Germinal center (tissue), 1 donor: ENCODE measurements at places on chromosomes 3 and 15.

GRCh38 chr3:14441920-14442300 lies 39.5 kb downstream of the SLC6A6 start:
- DNase-seq = no peak

DNA sequence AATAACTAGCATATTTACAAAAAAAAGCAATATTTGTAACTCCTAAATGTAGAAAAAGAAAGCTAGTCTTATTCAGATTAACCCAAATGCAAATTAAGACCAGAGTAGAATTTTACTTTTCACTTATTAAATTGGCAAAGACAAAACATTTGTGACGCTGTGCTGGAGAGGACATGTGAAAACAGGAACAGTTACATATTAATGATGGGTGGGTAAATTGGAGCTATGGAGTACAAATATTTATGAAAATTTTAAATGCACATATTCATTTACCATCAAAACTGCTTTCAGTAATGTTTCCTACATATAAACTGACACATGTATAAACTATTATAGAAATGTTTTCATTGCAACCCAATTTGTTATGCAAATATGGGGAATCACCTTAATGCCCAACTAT lies 278.9 kb upstream of the POU1F1 start:
- DNase-seq = no peak

GRCh38 chr15:80041494-80042253 lies 17.8 kb upstream of the ZFAND6 start:
- DNase-seq = no peak

DNA sequence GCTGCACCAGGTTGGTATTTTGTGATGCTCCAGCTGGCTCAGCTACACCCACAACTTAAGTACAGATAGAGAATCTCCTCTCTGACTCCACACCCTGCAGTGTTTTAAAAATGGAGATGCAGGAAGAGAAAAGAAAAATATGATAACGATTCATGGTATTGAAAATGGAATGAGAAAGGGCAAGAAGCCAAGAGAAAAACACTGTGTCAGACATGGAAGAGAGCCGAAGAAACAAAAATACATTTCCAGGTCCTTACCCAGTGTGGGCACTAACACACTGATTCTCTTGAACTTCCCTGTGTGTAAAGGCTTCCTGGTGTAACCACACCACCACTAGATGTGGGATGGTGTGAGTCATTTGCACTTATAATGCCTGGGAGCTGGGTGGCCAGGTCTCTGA lies 93.1 kb downstream of the GMPS start:
- DNase-seq = no peak

GRCh38 chr15:55736756-55737155 lies 6.2 kb downstream of the PRTG start:
- no peak for DNase-seq

GRCh38 chr15:75454471-75455378 lies 3.2 kb upstream of the SIN3A start:
- DNase-seq = peak; percentile 65

GRCh38 chr15:52924630-52925029 lies 134.5 kb upstream of the ONECUT1 start:
- DNase-seq = no peak

- no peak for DNase-seq
These were observed 175.3 kb upstream of the STT3B start for GRCh38 chr3:31357451-31357850.

DNA sequence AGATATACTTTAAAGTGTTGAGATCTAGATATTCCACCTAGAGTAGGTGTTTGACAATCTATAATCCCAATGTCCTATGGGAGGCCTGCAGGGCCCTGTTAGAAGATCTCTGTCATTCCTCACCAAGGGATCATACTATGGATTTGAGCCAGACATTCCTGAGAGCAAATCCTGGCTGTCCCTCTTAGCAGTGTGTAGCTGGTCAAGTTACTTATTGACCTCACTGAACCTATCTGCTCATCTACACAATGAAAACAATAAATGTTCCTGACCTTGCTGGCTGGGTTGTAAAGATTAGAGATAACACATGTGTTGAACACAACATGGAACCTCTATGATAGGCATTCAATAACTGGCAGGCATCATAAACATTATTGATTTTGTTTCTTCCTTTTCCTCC lies 265.6 kb upstream of the ATP11B start:
- no peak for DNase-seq

GRCh38 chr3:29332195-29332637 lies 51.3 kb downstream of the RBMS3 start:
- no peak for DNase-seq

- DNase-seq = no peak
These were observed 83.0 kb downstream of the RSL24D1 start for GRCh38 chr15:55113736-55114135.

GRCh38 chr15:100703032-100703578 lies 100.7 kb downstream of the ASB7 start:
- DNase-seq = no peak

- no peak for DNase-seq
These were observed 94.9 kb downstream of the BCHE start for GRCh38 chr3:165742351-165742750.

DNA sequence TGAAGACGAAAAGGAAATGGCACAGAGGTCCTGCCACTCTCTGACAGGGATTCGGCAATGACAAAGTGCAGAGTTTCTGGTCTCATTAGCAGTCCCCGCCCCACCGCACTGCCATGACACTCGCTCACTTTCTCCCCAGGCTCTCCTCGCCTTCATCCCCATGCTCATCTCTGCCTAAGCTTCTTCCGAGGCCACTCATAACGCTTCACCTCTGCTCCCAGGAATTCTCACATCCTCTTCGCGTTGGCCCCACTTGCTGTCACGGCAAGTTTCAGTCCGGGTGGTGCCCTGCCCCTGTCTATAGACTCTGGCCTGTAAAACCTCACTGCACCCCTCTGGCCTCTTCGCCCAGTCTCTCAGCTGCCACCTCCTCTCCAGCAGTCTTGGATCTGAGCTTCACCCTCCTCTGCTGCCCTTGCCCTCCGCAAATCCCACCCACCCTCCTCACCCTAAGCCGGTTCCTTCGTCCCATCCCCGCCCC lies 654 bp downstream of the RUBCN start:
- DNase-seq = peak; percentile 57

GRCh38 chr3:142489572-142490323 lies 41.9 kb upstream of the XRN1 start:
- DNase-seq = no peak

GRCh38 chr3:52093756-52094545 lies 37.6 kb upstream of the DUSP7 start:
- DNase-seq = no peak

- no peak for DNase-seq
These were observed 324.8 kb upstream of the LRRFIP2 start for GRCh38 chr3:37499061-37499785.

- DNase-seq = no peak
These were observed 122.0 kb downstream of the WDR76 start for GRCh38 chr15:43948691-43949325.
